Left cardiac atrium (tissue), 4 donors: ENCODE measurements at places on chromosomes 2 and 18.
A peak's percentile ranks its signal among the peaks of the same experiment; 100 is the strongest.

GRCh38 chr2:150090031-150090430 lies 397.4 kb downstream of the RND3 start:
- DNase-seq = no peak

DNA sequence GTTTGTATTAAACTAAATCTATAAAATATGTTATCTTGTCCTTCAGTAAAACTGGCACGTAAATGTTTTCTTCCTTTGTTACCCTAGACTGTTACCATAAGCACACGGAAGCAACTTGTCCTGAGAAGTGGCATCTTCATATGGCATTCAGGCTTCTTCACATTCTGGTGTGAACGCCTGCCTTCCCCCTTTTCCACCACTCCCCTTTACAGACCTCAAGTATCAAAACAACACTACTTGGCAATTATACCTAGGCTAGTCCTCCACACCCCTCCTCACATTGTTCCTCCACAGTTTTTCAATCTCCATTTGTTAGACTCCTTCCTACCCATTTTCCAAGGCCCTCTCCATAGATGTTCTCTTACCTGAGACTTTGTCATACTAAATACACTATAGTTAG lies 2.9 kb downstream of the MEX3C start:
- DNase-seq = no peak

GRCh38 chr2:105100046-105100840 lies 62.4 kb downstream of the MRPS9 start:
- DNase-seq = no peak

- no peak for DNase-seq
These were observed 95.5 kb upstream of the TTC27 start for GRCh38 chr2:32532341-32532740.

DNA sequence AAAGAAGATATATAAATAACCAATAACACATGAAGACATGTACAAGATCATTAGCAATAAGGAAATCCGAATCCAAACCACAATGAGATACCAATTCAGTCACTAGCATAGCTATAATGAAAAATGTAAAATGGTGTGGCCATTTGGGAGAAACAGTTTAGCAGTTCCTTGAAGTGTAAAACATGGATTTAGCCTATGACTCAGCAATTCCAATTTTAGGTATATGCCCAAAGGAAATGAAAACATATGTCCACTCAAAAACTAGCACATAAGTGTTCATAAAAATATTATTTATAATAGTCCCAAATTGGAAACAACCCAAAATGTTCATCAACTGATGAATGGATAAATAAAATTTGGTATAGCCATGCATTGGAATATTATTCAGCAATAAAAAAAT lies 165.5 kb upstream of the CRIM1 start:
- no peak for DNase-seq

DNA sequence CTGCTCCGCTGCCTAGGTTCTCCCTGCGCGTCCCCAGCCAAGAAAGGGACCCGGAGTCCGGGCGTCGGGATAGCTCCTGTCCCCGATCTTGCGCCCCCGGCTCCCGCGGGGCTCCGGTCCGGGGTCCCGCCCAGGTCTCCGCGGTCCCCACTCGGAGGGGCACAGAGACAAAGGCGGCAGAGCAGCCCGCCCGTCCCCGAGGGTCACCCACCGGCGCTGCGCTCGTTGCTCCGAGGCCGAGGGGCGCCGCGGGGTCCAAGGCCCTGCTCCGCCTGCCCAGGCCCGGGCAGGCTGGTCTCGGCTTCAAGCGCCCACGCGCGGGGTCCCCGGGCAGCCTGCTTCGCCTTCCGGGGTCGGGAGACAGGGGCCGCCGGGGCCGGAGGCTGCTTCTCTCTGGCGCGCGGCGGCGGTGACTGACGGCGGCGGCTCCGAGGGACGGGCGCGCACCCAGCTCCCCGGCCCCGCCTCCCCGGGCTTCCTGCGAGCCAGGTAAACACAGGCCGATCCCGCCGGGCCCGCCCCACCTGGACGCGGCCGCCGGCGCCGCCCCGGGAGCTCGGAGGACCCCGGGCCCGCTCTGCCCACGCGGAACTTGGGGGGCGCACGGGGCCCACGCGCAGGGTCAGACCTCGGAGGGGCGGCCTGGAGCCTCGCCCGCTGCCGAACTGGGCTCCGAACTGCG lies at the start of gene MBP:
Gene MBP, minus strand, starts transcription at position 415 of the 682 bp plus-strand sequence. CDS start 27,522 bp downstream, outside the sequence.
- DNase-seq = peak; percentile 64

GRCh38 chr2:12556762-12557161 lies 160.0 kb upstream of the TRIB2 start:
- no peak for DNase-seq

DNA sequence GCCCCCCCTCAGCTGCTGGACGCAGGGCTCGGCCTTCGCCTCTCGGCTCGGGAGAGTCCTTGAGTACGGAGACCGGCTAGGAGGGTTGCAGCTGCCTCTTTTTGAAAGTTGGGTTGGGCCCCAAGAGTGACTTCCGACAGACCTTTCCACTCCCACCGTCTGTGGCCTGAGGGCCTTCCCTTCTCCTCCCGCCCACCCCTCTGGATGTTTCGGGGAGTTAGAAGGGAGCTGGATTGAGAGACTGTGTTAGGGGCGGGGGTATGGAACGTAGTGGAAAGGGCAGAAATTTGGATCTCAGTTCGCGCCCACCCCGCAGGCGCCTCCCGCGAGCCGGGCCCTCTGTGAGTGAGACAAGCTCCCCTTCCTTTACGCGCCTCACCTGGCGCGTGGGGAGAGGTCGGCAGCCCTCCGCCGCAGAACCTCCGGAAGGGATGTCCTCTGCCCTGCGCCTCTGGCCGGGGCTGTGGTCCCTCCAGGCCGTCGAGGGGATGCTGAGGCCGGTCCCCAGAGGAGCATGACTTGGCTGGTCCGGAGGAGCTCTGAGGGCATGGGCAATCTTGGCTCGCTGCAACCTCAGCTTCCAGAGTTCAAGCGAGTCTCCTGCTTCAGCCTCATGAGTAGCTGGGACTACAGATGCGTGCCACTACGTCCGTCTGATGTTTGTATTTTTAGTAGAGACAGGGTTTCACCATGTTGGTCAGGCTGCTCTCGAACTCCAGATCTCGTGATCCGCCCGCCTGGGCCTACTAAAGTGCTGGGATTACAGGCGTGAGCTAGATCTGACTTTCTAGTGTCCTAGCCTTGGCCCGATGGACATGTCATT lies 15.9 kb downstream of the C2orf74 start:
- peak; percentile 33 for DNase-seq

GRCh38 chr2:144183727-144184126 lies 336.2 kb downstream of the ZEB2 start:
- DNase-seq = no peak

DNA sequence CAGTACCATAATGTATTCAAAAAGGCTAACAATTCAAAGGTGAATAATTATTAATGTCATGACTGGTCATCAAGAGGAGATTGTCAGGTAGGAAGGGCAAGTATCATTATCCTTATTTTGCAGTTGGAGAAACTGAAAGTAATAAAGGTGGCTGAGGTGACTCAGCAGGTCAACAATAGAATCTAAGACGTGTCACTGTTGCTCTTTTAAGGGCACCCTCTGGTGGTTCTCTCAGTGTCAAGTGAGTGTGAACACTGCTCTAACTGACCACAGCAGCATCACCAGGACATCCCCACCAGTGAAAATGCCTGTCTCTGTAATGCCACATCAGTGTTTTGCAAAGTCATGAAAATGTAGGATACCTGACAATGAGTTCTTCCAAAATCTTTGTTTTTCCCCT lies 69.7 kb downstream of the DCC start:
- DNase-seq = no peak

DNA sequence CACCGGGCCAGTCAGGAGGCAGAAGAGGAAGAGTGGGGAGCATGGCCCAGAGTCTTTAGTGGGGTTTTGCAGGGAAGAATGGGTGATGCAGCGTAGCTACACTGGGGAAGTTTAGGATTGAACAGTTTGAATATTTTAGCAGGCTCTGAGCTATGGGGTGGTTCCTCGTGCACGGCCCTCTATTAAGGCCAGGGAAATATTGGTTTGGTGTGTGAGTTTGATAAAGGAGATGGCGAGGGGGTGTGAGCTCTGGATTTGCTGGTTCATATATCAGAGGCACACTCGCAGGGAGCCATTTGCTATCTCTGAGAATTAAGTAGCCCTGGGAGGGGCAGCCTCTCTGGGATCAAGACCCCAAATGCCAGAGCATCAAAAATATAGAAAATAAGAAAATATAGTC lies 50.1 kb downstream of the BOLA3 start:
- no peak for DNase-seq

DNA sequence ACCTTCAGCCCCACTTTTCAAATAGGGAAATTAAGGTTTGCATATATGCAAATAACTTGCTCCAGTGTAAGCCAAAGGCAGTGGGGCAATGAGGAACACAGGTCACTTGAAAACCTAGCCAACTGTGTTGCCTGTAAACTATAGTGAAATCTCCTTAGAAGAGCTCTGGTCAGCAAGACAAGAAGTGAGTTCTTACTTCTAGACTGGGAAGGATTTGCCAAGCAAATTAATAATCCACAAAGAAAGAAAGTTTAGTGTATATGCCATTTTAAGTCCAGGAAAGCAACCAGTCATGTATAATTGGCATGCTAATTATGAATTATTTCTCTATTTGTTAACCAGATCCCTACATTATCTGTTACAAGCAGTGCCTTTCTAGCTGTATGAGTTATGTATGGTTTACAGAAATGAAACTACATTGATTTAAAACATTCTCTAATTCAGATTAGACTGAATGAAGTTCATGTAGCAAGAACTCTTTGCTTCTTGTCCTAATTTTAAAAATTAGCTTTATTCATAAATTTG lies 129.9 kb downstream of the MTX2 start:
- no peak for DNase-seq

DNA sequence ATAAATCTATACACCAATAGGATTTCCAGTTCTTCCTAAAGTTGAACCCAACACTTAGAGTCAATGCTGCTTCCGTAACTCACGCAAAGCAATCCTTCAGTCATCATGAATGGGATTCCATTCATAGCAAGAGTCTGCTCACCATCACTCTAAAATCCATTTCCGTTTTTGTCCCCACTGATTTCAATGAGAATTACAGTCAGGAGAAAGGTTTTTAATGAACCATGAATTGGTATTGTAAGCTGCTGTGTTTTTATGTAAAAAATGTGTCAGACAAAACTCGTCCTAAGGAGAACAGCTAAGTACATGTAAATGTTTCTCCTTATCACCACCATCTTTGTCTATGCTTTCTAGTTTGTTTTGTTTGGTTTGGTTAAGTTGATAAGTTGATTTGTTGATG lies 391.5 kb downstream of the IRS1 start:
- no peak for DNase-seq

- DNase-seq = no peak
These were observed 77.5 kb downstream of the VAPA start for GRCh38 chr18:9991011-9992000.

DNA sequence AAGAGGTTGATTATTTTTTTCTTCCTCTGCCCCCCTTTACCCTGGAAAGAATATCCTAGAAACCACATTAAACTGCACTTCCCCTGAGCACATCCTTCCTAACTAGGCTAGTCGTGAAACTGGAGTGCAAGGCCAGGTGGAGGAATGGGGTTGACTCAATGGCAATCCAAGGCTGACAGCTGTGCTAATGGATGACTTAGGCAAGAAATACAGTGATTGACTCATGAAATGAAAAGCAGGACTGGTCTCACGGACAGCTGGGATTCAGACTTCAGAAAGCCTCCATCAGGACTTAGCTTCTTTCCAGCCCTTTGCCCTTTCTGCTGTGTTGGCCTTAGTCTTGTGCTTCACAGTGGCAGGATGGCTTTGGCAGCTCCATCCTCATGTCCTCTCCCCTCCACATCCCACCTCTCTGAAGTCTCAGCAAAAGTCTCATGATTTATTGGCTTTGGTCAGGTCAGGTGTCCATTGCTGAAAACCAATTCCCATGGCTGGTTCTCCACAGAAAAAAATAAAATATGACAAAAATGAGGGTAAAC lies 33.8 kb downstream of the INSIG2 start:
- no peak for DNase-seq

DNA sequence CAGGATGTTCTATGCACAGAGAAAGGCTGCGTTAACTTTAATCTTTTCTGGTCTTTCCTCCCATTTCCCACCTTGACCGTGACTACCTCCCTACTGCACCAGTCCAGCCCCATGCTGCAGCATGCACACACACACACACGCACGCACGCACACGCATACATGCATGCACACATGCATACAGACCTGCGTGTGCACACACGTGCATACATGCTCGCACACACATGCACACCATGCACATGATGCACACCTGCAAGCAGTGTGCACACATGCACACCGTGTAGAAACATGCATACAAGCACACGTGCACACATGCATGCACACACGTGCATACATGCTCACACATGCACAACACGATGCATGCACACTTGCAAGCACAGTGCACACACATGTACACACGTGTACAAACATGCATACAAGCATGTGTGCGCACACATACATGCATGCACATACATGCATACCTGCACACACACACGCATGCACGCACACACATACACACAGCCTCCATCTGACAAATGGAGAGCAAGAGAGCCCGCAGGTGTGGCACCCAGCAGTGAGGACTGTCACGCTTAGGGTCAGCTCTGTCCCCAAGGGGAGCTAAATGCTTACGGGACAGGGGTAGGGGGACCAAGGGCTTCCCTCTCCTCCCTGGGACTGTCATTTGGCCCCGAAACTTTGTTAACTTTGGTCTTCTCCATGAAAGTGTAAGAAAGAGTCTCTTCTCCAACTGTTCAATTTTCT lies 18.2 kb downstream of the SNORC start:
- DNase-seq = no peak

- DNase-seq = peak; percentile 22
These were observed 21.4 kb downstream of the HJURP start for GRCh38 chr2:233832869-233833311.

DNA sequence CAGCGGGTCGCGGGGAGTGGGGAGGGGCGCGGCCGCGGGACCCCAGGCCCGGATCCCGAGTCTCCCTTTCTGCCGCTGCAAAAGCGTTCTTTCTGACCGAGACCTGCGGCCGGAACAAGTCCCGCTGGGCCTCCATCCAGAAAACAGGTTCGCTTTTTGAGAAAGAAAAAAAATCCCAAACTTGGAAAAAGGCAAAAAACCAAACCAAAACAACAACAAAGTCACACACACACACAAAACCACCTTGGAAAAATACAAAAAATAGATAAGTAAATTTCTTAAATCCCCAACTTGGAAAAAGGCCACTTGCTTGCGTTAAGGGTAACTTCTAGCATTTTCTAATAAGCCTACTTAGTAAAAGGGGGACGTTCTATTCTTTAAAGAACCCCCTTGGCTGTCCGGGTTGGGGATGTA lies 250 bp upstream of the CHST10 start:
- DNase-seq = no peak

DNA sequence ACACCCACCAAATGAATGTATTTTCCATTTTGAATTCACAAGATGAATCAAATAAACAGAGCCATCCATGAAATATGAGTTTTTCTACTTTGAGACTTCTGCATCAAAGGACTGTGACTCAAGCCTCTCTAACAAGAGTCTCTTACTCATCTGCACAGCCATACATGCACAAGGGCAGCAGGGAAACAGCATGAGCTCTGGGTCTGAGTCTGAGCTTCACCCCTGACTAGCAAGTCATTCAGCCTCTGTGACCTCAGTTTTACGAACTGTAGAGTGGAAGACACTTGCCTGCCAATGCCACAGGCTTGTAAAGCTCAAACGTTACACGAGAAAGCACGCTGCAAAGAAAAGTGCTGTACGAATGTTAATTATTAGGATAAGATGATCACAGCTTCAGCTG lies 42.9 kb downstream of the MREG start:
- no peak for DNase-seq

- no peak for DNase-seq
These were observed 66.3 kb downstream of the ZEB2 start for GRCh38 chr2:144453486-144454158.

- DNase-seq = no peak
These were observed 520.0 kb upstream of the SALL3 start for GRCh38 chr18:78459668-78460067.
